ENCODE measurements at places on chromosomes 5 and 9. TPM values are rescaled to one million over a fixed set of nuclear protein-coding genes. Genes with fewer than 3 reads are reported as not detected.

Gene HSDL2
- 89.3 TPM for polyA plus RNA-seq

Gene JADE2
- polyA plus RNA-seq, result 14.2 TPM

Gene IFNB1
- not detected for polyA plus RNA-seq

Gene ANXA2R
- polyA plus RNA-seq, result 1.3 TPM

Gene SLC6A3
- 0.58 TPM for polyA plus RNA-seq

Gene PPP2R2B
- 13.1 TPM for polyA plus RNA-seq

Gene GLRA1
- not detected for polyA plus RNA-seq

Gene PRRX2
- polyA plus RNA-seq, result 1.5 TPM

Gene SLC36A1
- polyA plus RNA-seq, result 10.9 TPM

Gene RASGEF1C
- polyA plus RNA-seq, result 0.65 TPM

Gene PROB1
- polyA plus RNA-seq, result 3.2 TPM

Gene SETX
- polyA plus RNA-seq, result 70.7 TPM

Gene ELAVL2
- polyA plus RNA-seq, result 3.7 TPM

Gene NIM1K
- polyA plus RNA-seq, result 0.49 TPM

Gene DAPK1
- polyA plus RNA-seq, result 58.5 TPM

Gene TUBB4B
- polyA plus RNA-seq, result 444 TPM

Gene KCNV2
- 0.19 TPM for polyA plus RNA-seq

Gene CSF1R
- polyA plus RNA-seq, result 16.9 TPM

Gene ENTPD8
- polyA plus RNA-seq, result 0.68 TPM

Gene PALM2AKAP2
- 10.6 TPM for polyA plus RNA-seq

Gene F12
- 16.2 TPM for polyA plus RNA-seq

Gene SEC61B
- 136 TPM for polyA plus RNA-seq
